ENCODE measurements at places on chromosomes 1 and 21.
A peak's percentile ranks its signal among the peaks of the same experiment; 100 is the strongest.

GRCh38 chr1:56505792-56506743, 73.3 kb downstream of the PLPP3 start:
- no peak for DNase-seq

GRCh38 chr1:189103956-189104355, 1373.7 kb downstream of the BRINP3 start:
- no peak for DNase-seq

- DNase-seq = no peak
Observed at GRCh38 chr1:179798864-179799516, 55.9 kb downstream of the FAM163A start.

DNA sequence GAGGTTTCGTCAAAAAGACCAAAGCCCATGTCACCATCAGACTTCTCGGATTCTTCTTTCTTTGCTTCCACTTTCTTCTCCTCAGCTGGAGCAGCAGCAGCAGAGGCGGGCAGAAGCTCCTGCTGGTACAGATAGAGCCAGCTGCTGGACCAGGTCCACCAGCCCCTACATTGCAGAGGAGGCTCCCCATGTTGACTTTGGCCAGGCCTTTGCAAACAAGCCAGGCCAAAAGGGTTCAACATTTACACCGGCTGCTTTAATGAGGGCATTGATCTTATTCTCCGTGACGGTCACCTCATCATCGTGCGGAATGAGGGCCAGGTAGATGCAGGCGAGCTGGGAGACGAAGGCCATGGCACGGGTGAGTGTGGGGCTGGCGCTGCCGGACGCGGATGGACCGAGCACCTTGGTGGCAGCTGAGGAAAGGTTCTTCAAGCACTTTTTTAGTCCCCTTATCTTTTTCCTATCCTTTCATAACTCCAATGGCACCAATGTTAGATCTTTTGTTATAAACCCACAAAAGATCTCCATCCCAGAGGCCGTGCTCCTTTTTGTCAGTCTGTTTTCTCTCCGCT, 358.5 kb downstream of the RGS7 start:
- no peak for DNase-seq

DNA sequence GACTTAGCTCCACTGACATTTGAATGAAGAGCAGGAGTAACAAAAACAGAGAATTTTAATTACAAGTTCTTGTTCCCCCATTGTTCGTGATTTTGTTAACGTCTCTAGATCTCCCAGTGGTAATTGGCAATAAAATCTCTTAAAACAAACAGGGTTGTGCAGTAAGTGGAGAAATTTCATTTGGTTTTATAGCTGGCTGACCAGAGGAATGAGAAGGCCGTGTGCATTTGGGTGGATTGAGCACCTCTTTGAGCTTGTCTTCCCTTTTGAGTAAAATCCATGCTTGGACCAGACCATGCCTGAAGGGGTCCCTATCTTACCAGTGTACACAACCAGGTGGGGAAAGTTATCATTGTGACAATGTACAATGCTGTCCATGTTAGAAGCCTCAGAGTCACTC, 137.8 kb downstream of the HIVEP3 start:
- no peak for DNase-seq

DNA sequence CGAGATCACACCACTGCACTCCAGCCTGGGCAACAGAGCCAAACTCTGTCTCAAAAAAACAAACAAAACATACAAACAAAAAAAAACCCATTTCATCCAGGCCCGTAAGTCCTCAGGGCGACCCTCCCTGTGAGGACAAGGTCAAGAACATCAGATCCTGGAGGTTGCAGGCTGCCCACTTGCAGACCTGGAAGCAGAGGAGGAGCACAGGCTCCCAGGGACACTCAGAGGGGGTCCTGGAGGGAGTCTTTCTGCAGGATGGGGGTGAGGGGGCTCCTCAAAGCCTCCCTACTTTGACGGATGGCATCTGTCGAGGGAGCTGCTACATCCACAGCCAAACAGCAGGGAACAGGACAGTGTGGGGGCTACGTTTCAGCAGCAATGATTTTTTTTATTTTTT, 47.2 kb downstream of the RIPK4 start:
- no peak for DNase-seq

- DNase-seq = no peak
Observed at GRCh38 chr1:91523482-91523881, 22.8 kb downstream of the CDC7 start.

- no peak for DNase-seq
Observed at GRCh38 chr1:189192741-189193520, 1284.7 kb downstream of the BRINP3 start.

DNA sequence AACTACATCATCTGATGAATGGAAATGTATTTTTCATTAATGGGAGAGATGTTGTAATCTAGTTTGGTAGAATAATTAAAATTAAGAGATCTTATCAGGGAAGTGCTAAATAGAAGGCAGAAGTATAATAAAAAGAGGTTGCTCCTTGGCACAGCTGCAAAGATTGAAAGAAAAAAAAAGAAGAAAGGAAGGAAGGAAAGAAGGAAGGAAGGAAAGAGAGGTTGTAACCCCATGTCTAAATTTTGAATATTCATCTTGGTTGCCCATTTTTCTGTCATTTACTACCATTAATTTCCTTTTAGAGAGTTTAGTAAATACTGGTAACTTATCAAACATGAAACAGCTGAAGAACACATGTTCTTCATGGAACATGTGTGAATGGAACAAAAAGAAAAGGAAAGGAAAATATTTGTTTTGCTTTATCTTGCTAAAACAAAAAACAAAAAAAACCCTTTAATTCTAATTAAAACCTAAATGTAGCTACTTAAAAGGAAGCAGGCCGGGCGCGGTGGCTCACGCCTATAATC, 10.5 kb upstream of the MDM4 start:
- DNase-seq = no peak

- DNase-seq = peak; percentile 91
Observed at GRCh38 chr1:155989242-155990004, 11.1 kb upstream of the ARHGEF2 start.

- DNase-seq = peak; percentile 21
Observed at GRCh38 chr1:100353071-100353801, 930 bp downstream of the CDC14A start.

GRCh38 chr1:117250061-117250606, 39.4 kb upstream of the VTCN1 start:
- DNase-seq = no peak

- DNase-seq = no peak
Observed at GRCh38 chr1:2197707-2198165, 3.2 kb upstream of the FAAP20 start.
